Putamen (tissue), 1 donor: ENCODE measurements at places on chromosomes 3 and 15.

GRCh38 chr3:144129536-144130214, 158.1 kb downstream of the DIPK2A start:
- no peak for DNase-seq

DNA sequence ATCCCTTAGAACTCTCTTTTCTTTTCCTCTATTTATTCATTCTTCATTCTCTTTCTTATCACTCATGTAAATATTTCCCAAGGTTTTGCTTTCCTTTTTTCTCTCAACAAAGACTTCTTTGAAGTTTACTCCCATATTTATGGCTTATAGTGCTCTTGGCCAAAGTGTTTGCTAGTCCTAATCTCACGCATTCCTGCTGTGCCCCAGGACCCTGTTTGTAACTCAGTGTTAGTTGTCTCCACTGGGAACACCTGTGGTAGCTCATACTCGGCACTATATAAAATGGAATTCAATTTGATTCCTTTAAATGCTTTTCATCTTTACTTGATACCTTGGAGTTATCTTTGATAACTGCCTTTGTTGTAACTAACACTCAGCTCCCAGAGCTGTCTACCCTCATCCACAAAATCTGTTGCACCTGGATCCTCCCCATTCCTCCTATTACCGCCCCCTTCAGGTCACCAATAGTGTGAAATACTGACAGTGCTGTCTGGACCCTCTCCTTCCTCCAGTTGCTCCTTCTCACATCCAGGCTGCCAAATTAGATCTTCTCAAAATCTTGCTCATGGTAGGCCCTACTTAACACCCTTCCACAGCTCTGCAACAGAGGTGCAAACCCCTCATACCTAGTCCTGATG, 76.8 kb downstream of the TIGIT start:
- DNase-seq: no peak

DNA sequence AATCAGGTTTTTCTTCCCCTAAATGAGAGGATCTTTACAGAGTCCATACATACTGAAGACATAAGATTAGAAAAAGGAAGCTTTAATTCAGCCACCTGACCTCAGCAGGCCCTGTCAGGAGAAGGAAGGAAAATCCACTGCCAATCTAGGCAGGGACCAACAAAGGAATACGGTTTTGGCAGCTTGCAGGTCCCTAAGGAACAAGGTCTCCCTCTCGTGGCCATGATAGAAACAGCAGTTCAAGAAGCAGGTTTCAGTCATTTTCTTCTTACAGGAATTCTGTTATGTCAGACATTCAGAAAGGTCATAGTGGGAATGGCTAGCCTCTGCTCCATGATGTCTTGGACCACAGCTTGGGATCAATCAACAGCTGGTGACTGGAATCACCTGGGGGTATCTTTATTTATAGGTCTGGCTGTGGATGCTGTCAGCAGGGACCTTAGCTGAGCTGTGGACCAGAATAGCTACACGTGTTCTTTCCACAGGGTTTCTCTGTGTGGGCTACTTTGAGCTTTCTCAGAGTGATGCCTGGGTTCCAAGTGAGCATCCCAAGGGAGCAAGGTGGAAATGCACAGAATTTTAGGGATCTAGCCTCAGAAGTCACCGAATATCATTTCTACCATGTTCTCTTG, 9.4 kb upstream of the CMSS1 start:
- peak; percentile 29 for DNase-seq

DNA sequence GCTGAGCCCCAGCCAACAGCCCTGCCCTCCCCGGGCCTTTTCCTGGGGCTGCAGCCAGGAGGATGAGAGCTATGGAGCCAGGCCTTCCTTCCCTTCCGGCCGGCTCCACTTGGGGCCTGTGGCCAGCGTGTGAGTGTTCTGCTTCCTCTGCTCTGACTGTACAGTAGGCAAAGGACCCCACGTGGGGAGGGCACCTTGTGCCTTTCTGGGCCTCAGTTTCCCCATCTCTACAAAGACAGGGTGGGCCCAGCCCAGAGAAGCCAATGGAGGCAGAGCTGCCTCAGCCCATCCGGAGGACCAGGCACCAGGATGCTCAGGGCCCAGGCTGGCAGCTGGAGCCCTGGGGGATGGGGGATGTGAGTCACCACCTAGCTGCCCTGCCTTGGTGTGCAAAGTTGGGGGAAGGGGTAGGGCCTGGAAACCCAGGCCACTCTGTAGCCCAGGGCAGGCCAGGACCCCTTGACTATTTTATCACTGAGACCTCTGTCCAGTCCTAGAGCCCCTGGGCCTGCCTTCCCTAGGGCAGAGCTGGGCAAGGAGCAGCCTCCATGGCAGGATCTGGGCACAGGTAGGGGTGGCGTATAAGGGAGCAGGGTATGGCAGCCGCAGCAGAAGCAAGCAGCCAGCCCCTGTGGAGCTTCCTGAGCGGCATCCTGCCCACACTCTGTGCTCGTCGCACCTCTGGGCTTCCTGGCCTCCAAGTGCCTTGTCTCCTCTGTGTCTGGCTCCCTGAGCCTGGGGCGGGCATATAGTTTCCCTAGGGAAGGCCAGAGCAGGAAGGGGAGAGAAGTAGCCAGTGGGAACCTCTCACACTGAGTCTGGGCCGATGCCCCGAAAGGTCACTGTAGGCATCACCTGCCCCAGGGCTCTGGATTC, 1.8 kb downstream of the PSTPIP1 start:
- DNase-seq: no peak

GRCh38 chr3:123092243-123092642, 25.4 kb downstream of the PDIA5 start:
- no peak for DNase-seq

- no peak for DNase-seq
Measured at GRCh38 chr3:44045476-44046275, 196.0 kb upstream of the TOPAZ1 start.

- DNase-seq: no peak
Measured at GRCh38 chr3:190606596-190606995, 92.7 kb downstream of the IL1RAP start.

DNA sequence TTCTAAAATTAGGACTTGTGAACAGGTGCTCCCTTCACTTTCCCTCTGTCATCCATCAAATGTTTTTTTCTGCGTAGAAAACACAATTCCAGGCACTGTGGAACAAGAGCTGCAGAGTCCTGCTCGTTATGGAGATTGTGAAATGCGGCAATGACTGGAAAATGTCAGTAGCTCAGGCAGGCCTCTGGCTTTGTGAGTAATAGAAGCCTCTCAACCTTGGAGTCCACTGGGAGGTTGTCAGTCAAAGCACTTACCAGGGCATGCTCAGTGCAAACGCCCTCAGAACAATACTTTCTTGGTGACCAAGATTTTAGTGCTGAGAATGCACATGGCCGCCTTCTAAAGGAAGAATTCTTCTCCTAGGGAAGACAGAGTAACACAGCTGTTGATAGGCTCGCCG, 26.7 kb upstream of the MED12L start:
- no peak for DNase-seq

GRCh38 chr3:187661267-187661666, 8.9 kb downstream of the SST start:
- no peak for DNase-seq

DNA sequence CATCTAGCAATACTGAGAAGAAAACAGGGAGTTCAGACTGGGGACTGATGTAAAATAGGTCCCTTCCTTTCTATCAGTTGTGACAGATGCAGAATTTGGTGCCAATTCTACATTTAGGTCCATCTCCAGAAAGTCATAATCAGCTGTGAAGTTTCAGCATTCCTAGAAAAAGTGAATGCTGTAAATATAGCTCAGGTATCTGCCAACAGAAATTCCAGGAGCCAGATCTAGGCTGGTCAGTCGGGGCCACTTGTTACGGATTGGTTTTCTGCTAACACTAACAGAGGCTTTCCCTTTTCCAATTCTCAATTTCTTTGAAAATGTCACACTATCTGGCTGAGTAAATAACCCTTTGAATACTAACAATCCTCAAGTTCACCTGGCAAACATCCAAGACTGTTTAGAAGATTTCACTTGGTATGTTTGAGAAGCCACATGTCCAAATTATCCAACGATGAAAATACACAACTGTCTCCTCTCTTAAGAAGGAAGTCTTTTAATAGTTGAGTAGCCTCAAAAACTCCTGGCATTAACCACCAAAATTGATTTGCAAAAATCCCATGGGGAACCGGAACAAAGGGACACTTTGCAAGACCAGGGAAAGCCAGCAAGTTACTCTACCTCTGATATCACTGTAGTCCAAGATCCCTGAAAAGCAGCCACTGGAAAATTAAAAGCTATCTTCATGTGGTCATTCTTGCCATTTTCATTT, 222.3 kb downstream of the ZMAT3 start:
- no peak for DNase-seq

DNA sequence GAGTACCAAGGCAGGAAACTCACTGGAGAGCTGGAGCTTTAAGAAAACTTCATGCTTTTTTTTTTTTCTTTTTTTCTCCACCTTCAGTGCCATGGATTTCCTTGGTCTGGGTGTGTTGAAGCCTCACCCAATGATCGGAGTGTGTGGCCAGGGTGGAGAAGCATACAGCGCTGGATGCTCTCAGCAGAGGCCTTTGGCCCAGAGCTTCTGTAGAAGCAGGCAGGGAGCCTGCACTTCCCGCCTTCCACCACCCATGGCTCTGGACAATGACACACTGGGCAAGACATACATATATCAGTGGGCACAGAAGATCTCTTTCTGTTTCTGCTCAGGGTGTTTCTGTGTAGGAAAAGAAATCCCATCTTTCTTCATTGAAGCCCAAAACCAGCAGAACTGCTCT, 55.8 kb upstream of the ACAD9 start:
- no peak for DNase-seq

- DNase-seq: no peak
Measured at GRCh38 chr15:32885713-32886112, 167.9 kb downstream of the GREM1 start.

DNA sequence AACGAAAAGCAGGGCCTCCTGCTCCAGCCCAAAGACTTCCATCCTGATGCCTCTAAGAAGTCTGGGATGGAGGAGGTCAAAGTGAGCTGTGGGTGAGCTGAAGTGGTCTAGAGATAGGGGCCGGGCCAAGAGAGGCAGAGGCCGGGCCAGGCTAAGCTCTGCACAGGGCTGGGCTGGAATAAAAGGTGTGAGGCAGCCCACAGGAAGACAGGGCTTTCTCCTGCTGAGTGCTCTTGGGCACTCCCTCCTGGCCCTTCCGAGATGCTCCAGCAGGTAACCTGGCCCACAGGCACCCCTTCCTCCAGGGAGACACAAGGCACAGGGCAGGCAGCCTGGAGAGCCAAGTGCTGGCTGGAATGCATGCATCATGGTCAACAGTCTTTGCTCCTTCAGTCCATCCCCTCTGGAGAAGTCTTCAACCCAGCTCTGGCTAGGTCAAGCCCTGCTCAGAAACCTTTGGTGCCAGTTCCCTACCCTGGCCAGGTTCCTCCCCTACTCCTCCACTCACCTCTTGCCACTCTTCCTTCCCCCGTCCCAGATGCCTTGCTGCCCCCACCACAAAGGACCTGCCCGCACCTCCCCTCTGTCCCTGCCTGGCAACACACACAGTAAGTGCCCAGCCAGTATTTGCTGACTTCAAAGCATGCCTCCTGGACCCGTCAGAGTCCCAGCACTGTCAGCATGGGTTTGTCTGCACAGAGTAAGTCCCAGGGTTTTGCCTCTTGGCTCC, 93.6 kb downstream of the SEC22A start:
- no peak for DNase-seq

DNA sequence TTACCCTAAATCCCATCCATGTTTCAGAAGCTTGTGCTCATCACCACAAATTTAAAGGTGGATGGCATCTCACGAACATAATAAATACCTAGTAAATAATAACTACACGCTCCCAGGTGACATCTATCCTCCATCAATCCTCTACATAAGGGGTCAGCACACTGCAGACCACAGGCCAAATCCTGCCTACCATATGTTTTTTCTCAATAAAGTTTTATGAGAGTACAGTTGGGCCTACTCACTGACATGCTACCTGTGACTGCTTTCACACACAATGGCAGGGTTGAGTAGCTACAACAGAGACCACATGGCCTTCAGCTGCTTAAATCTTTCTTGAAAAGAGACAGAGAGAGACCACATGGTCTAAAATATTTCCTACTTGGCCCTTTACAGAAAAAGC, 105.9 kb downstream of the LMLN start:
- DNase-seq: no peak

- DNase-seq: no peak
Measured at GRCh38 chr3:188126276-188126675, 27.7 kb upstream of the LPP start.

DNA sequence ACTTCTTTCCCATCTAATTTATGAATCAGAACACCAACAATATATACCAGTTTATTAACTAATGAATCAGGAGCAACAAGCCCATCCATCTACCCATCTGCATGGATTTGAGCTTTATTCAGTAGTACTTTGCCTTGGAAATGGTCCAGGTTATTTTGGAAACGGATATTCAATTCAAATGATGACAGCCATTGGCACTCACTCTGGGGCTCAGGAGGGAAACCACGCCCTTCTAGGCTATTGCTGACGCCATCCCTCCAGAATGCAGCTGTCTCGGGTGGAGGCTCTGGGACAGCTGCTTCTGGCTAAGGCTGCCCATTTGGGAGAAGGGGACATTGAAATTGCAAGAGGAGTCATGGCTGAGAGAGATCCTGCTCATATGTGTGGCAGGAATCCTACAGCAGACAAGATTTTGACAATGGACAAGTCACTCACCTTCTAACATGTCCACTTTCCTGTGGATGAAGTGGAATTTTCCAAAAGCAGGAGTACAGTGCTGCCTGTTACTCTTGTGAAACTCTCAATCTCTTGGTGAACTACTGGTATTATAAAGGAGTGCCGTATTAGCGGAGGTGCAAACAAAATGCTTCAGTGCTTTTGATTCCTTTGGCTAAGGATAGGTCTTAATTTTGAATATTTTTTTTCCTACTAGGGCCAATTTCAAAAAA, 29.3 kb upstream of the TRAK1 start:
- DNase-seq: no peak

DNA sequence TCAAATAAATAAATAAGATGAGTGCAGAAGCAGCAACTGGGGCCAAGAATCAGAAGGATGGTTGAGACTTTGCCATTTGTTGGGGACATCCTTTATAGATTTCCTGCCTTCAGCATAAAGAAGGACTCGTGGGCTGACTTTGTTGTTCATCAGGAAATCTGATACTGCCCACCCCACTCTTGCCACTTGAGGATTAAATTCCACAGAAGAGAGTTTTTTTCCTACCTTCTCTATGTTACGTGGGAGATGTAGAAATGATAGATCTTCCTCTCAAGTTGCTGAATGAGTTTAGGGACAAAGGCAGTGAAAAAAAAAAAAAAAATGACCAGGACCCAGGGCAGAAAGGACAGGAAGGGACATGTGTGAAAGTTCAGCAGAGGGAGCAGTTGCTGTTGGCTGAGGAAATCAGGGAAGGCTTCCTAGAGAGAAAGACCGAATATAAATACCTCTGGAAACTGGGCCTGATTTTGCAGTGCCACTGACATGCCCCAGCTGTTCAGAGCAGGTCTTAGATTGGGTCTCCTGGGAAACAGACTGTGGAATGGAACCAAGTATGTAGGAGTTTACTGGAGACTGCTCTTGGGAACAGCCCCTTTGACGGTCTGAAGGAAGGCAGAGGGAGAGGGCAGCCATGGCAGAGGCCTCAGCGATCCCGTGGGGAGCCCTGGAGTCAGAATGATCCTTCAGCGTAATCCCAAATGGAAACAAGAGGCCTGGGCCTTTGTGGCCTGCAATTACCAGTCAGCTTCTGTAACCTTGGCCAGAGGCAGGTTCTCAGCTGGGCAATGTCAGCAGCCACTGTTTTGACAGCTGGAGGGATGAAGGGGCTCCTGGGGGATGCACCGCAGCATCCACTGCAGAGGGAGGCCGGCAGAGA, 50.9 kb downstream of the C3orf20 start:
- DNase-seq: no peak
